ENCODE measurements at places on chromosomes 4 and X.
A peak's percentile ranks its signal among the peaks of the same experiment; 100 is the strongest.

DNA sequence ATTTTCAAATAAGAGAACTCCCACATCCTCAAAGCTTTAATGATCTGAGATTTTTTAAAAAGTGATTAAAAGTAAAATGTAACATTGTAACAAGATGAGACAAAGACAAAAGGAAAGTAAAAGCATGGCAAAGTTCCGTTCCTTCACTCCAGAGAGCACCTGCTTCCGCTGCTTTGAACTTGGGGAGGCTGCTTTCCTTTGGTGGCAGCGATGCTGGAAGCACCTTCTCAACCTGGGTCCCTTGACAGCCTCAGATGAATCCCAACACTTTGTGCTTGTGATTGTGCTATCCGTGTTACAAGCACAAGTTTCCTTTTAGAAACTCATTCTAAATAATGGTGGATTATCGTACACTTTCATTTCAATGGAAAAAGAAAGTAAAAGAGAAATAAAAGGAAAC, 59.7 kb downstream of the HADH start:
- no peak for DNase-seq

- DNase-seq = peak; percentile 27
These were observed 8.1 kb upstream of the GPR119 start for GRCh38 chrX:130393451-130394074.

GRCh38 chr4:73929278-73929677, 52.5 kb downstream of the PF4 start:
- no peak for DNase-seq

GRCh38 chrX:11099465-11099864, 11.7 kb upstream of the HCCS start:
- DNase-seq = no peak

DNA sequence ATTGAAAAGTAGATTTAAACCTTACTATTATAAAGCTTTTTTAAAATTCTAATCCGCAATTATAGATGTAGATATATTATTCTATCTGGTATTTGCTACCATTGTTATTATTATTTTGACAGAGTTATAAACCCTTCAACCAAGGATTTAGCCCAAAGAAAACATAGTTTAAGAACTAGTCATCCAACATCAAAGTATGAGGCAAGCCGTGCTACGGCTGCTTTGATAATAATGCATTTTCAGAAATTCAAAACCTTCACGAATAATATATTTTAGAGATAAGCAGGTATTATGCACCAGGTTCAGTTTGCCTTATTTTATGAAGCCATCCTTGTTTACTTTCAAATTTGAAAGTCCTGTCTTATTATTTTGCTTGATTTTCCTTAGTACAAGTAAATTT, 1501.7 kb downstream of the RAPGEF2 start:
- DNase-seq = no peak
